ENCODE measurements at places on chromosomes 2 and 18. TPM values are rescaled to one million over a fixed set of nuclear protein-coding genes. Genes with fewer than 3 reads are reported as not detected.

Gene CELF4
- total RNA-seq = not detected

DNA sequence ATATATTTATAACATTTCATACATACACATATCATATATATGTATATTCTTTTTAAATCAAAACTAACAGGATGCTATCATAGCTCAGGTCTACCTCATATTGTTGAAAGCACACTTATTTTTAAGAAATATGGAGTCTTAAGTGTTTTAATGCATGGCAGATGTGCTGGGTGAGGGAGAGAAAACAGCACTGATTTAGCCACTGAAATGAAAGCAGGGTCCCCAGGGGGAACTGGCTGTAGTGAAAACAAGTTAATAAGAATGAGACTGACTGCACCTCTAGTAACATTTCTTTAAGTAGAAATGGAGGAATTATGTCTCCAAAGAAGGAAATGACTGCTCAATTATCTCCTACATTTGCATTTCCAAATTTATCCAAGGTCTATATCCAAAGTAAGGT is 857.8 kb downstream of the DCDC2C start:
- no peak overlapping the region for H3K27ac ChIP-seq
- peaks cover 8% of the 10 kb centered on the region for H3K4me1 ChIP-seq
- no peaks in the 10 kb centered on the region for H3K36me3 ChIP-seq
- H3K4me3 ChIP-seq = no peak overlapping the region
- H3K27me3 ChIP-seq = no peaks in the 10 kb centered on the region
- no peak for DNase-seq

Gene NXPH2
- total RNA-seq = not detected

Gene SP140L
- total RNA-seq = 33.2 TPM

Gene UGT1A3
- total RNA-seq = not detected

- H3K27me3 ChIP-seq = no peaks in the 10 kb centered on the region
- H3K36me3 ChIP-seq = peaks cover 15% of the 10 kb centered on the region
- H3K27ac ChIP-seq = no peak overlapping the region
These were observed 111.6 kb upstream of the DNMT3A start for GRCh38 chr2:25453199-25453905.

DNA sequence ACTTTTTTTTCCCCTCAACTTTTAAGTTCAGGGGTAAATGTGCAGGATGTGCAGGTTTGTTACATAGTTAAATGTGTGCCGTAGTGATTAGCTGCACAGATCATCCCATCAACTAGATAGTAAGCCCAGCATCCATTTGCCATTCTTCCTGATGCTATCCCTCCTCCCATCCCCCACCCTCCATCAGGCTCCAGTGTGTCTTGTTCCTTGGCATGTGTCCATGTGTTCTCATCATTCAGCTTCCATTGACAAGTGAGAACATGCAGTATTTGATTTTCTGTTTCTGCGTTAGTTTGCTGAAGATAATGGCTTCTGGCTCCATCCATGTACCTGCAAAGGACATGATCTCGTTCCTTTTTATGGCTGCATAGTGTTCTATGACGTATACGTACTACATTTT is 47.2 kb upstream of the STON1 start:
- H3K4me1 ChIP-seq = peaks cover 6% of the 10 kb centered on the region
- peak; percentile 63 for DNase-seq
- H3K36me3 ChIP-seq = peaks cover 30% of the 10 kb centered on the region
- no peak overlapping the region for H3K4me3 ChIP-seq

- H3K4me3 ChIP-seq = no peak overlapping the region
- H3K4me1 ChIP-seq = no peaks in the 10 kb centered on the region
- no peak for DNase-seq
- H3K27me3 ChIP-seq = no peaks in the 10 kb centered on the region
- no peaks in the 10 kb centered on the region for H3K36me3 ChIP-seq
- H3K27ac ChIP-seq = no peak overlapping the region
These were observed 1.3 kb downstream of the RASGRP3 start for GRCh38 chr2:33477473-33478468.

Gene ICOS
- total RNA-seq = not detected

Gene DGKD
- 55.7 TPM for total RNA-seq

- no peaks in the 10 kb centered on the region for H3K4me1 ChIP-seq
- no peak overlapping the region for H3K4me3 ChIP-seq
- no peak overlapping the region for H3K27ac ChIP-seq
- no peaks in the 10 kb centered on the region for H3K36me3 ChIP-seq
- peaks cover 10% of the 10 kb centered on the region for H3K27me3 ChIP-seq
These were observed 229.8 kb upstream of the CDH19 start for GRCh38 chr18:66833646-66834045.

Gene DYNAP
- 0.59 TPM for total RNA-seq

- DNase-seq = no peak
- H3K27ac ChIP-seq = no peak overlapping the region
- H3K4me1 ChIP-seq = peaks cover 22% of the 10 kb centered on the region
- H3K27me3 ChIP-seq = no peaks in the 10 kb centered on the region
- H3K4me3 ChIP-seq = no peak overlapping the region
These were observed 314.5 kb downstream of the LPIN1 start for GRCh38 chr2:12060886-12061285.

- H3K27ac ChIP-seq = no peak overlapping the region
- DNase-seq = no peak
- H3K36me3 ChIP-seq = no peaks in the 10 kb centered on the region
- no peaks in the 10 kb centered on the region for H3K4me1 ChIP-seq
- peaks cover 29% of the 10 kb centered on the region for H3K27me3 ChIP-seq
These were observed 2.5 kb downstream of the MYCN start for GRCh38 chr2:15942711-15943345.

DNA sequence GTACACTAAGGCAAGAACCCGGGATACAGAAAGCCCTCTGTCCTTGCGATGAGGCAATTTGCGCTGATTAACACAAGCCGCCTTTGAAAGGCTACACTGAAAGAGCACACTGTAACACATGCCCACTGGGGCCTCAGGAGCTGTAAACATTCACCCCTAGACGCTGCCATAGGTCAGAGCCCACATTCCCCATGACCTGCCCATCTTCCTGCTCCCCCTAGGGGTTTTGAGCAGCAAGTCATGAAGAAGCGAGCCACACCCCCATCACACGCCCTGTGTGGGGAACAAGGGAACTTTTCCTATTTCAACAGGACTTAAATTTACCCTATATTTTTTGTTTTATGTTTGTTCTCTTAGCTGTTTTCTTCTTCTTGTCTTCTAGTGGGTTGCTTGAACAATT is 47.8 kb upstream of the SLC4A10 start:
- peak; percentile 45 for DNase-seq
- H3K27ac ChIP-seq = no peak overlapping the region
- H3K36me3 ChIP-seq = no peaks in the 10 kb centered on the region

GRCh38 chr2:26581991-26582842 is 58.9 kb downstream of the CIB4 start:
- no peak overlapping the region for H3K4me3 ChIP-seq
- no peak overlapping the region for H3K27ac ChIP-seq
- no peak for DNase-seq
- no peaks in the 10 kb centered on the region for H3K4me1 ChIP-seq

DNA sequence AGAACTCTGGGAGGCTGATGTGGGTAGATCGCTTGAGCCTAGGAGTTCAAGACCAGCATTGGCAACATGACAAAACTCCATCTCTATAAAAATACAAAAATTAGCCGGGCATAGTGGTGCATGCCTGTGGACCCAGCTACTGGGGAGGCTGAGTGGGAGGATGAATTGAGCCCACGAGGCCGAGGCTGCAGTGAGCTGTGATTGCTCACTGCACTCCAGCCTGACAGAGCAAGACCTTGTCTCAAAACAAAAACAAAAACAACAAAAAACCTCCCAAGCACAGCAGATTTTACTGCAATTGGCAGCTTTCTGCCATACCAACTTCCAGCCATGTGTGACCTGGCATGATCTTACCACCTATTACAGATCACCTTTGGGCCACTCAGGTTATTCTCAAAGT is 57.7 kb upstream of the LRPPRC start:
- H3K4me1 ChIP-seq = no peaks in the 10 kb centered on the region
- no peak overlapping the region for H3K4me3 ChIP-seq
- H3K27me3 ChIP-seq = no peaks in the 10 kb centered on the region
- DNase-seq = no peak

GRCh38 chr18:47244086-47244485 is 7.4 kb downstream of the SKOR2 start:
- H3K36me3 ChIP-seq = no peaks in the 10 kb centered on the region
- no peak for DNase-seq
- peaks cover 64% of the 10 kb centered on the region for H3K27me3 ChIP-seq
- H3K4me3 ChIP-seq = no peak overlapping the region
- no peak overlapping the region for H3K27ac ChIP-seq

DNA sequence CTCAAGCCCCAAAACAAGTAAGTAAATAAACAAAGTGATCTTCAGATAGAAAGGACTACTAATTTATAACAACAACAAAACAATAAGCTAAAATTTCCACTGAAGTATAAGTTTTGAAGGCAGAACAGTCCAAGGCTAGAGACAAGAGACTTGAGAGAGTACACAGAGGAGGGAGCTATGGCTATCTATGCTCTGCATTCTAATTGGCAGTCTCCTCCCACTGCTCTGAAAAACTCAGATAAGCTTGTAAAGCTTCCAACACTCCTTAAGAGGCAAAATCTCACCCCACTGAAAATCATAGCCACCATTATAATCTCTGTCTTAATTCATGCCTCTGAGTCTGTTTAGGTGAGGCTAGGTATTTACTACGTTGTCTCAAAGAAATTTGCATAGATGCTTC is 714.6 kb upstream of the LRATD1 start:
- no peak overlapping the region for H3K4me3 ChIP-seq
- no peaks in the 10 kb centered on the region for H3K27me3 ChIP-seq
- H3K4me1 ChIP-seq = peaks cover 12% of the 10 kb centered on the region
- no peak for DNase-seq

Gene FAP
- total RNA-seq = 8.7 TPM

Gene MC5R
- total RNA-seq = not detected

DNA sequence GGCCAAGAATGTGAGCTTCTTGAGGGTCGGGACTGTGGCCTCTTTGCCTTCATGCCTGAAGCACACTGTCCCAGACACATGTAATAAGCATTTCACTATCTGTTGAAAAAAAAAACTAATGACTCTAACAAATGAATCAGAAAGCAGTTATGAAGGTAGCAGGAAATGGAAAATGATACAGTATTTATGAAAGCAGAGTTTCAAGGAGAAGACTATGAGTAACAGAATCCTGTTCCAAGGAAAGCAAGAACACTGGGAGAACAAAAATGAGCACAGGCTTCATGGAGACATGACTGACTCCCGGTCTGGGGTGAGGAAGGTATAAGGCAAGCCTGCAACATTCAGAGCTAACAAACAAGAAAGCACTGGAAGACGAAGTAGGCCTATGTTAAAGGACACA is 190.8 kb downstream of the RNF152 start:
- peaks cover 13% of the 10 kb centered on the region for H3K4me1 ChIP-seq
- H3K27me3 ChIP-seq = no peaks in the 10 kb centered on the region
- H3K36me3 ChIP-seq = no peaks in the 10 kb centered on the region
- H3K27ac ChIP-seq = peak overlapping the region; percentile 66
- DNase-seq = no peak

Gene ACMSD
- not detected for total RNA-seq

DNA sequence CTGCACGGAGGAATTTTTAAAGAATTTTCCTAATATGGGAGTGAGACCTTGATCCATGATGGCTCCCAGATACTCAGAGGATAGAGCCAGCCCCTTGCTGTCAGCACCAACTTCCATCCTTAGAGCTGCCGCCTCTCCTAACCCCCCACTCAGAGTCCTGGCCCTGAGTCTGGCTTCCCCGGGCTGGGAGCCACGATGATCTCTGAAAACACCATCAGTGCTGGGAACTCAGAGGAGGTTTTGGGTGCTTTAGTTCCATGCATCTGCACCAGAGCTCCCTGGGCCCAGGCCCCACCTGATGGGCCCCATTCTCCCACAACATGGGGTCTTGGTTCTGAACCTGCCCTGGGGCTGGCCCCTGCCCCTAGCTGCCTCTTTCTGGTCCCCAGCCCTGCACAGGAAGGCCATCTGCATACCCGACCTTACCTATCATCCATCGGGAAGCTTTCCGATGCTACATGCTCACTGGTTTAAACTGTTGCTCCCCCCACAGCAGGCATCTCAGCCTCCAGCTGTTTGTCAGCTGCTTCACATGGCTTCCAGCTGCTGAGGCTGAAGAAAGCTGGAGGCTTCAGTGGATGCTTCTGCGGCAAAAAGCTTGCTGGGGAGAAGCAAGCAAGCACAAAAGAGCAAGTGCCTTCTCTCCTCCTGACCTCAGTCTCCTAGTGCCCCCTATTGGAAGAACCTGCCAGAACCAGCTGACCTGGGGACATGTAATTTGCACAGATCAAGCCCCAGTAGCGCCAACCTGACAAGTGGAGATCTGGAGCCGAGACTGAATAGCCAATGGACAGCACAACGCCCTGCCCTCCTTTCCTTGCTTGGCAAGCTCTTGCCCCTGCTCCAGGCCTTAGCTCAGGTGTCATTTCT is 24.2 kb upstream of the RHOB start:
- H3K4me1 ChIP-seq = peaks cover 38% of the 10 kb centered on the region
- H3K27me3 ChIP-seq = no peaks in the 10 kb centered on the region
- no peak overlapping the region for H3K27ac ChIP-seq

- H3K27ac ChIP-seq = no peak overlapping the region
- H3K36me3 ChIP-seq = no peaks in the 10 kb centered on the region
- H3K4me3 ChIP-seq = peak overlapping the region; percentile 38
These were observed 40.9 kb upstream of the TRIM43B start for GRCh38 chr2:95525294-95526035.

DNA sequence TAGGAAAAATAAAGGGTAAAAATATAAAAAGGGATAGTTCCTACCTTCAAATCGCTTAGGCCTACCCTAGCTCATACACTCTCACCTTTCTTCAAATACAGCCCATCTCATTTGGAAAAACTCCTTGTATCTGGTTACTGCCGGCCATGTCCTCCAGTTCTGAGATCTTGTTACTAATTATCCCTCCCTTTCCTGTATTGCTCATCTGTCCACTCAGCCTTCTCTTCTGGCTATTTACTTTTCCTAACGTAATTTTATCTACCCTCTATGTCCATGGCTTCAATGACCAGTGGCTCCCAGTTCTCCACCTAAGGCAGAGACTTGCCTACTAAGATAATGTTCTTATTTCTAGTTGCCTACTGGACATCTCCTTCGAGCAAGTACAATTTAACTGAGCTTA is 342.9 kb upstream of the ACVR2A start:
- no peak for DNase-seq
- no peak overlapping the region for H3K27ac ChIP-seq
- H3K36me3 ChIP-seq = no peaks in the 10 kb centered on the region
- no peaks in the 10 kb centered on the region for H3K4me1 ChIP-seq
- H3K27me3 ChIP-seq = no peaks in the 10 kb centered on the region
- H3K4me3 ChIP-seq = no peak overlapping the region

Gene CHRNG
- total RNA-seq = not detected

Data from MCF 10A (cell line).